ENCODE measurements at places on chromosomes 5 and 9.

DNA sequence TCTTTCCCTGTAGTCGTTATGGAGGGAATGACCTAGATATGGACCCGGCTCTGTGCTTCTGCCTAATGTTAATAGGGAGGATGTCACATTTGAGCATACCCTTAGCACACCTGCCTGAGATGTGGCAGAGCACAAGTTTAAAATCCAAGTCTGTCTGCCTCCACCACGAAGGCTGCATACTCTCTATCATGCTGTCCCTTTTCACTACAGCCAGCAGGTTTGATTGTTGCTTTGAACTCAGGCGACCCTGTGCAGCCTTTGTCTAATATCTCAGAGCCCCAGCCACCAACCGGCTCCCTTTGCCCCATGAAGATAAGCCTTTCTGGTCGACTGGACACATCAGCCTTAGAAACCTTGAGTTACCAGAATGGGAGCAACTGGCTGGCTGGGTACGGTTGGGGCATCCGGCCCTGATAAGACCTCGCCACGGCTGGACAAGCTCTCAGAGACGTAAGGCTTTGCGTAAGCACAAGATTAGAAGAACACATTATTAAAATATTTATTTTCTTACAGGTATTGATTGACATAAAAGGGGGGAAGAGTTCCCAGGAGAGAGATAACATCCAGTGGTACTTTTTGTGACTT lies 222.0 kb upstream of the TRIM32 start:
- no peak for DNase-seq

- no peak for DNase-seq
Measured at GRCh38 chr9:70352356-70352755, 62.1 kb downstream of the KLF9 start.

DNA sequence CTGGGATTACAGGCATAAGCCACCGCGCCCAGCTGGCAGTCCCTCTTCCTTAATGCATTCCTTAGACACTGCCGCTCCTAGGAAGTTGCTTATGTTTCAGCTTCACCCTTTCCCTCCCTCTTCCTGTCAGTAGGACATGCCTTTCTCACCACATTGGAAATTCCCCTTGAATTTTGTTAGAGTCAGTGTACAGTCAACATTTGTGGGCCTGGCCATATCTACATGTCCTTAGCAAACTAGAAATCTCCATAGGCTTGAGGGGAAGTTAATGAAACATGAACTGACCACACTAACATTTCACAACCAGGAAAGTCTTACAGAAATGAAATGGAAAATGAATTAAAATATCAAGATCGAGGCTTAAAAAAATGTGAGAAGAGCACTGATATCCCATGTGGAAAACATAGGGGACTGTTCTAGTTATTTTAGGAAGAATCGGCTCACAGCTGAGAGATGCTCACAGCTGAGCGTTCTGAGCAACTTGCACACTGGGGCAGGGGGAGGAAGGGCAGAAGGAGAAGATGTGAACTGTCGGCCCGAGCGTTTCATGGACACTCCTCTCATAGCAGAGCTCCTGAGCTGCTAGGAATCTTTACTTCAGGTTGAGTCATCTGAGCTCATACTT lies 21.1 kb upstream of the LVRN start:
- DNase-seq = no peak

- no peak for DNase-seq
Measured at GRCh38 chr9:115775659-115776058, 377.9 kb upstream of the PAPPA start.

GRCh38 chr5:22500556-22500955 lies 352.6 kb downstream of the CDH12 start:
- no peak for DNase-seq

GRCh38 chr5:73743161-73743560 lies 117.2 kb downstream of the ARHGEF28 start:
- no peak for DNase-seq

DNA sequence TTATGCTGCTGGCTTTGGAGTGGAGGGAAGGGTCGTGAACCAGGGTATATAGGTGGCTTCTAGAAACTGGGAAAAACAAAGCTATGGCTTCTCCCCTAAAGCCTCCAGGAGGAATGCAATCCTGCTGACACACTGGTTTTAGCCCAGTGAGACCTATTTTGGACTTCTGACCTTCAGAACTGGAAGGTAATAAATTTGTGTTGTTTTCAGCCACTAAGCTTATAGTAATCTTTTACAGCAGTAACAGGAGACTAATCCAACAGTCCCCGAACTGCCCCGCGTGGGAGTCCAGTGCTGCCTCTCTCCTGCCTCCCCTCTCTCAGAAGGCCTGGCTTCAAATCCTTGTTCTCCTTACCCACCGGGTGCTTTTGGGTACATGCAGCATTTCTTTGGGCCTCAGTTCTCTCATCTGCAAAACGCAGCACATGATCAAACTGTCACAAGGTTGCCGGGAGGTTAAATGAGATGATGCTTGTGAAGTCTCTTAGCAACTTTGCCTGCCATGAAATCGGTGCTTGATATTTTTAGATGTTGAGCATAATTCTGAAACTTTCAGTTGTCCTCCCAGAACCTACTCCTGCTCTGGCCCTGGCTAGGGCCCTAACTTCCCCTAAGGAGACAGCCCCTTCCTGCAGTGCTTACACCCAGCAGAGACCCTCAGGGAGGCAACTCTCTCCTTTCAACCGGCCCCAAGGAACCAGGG lies 127.3 kb upstream of the BOD1 start:
- DNase-seq = no peak

GRCh38 chr9:2496934-2497333 lies 124.7 kb upstream of the VLDLR start:
- DNase-seq = no peak

- no peak for DNase-seq
Measured at GRCh38 chr9:121348221-121348620, 21.8 kb downstream of the STOM start.

- no peak for DNase-seq
Measured at GRCh38 chr9:129146441-129146941, 31.6 kb downstream of the IER5L start.

DNA sequence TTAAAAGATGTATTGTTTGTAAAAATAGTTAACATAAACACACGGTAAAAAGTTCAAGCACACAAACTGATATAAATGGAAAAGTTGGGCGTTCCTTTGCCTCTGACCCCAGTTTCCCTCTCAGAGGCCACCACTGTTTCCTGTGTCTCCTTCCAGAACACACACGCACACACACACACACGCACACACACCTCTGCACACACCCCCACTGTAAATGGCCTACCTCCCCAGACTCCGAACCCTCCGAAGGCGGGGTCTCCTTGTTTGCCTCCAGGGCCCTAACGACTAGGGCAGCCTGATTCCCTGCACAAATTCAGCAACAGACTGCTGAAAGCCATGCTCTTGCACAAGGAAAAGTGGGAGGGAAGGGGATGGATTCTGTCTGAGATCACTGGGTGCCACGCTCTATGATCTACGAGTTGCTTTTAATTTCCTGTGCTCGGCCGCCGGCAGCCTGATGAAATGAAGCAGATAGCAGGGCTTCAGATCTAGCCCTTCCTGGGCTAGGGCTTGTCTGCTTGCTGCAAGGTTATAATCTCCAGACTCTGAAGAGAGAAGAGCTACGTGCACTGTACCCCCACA lies 184.0 kb upstream of the IL12B start:
- DNase-seq = no peak

GRCh38 chr9:749716-750115 lies 91.8 kb upstream of the DMRT1 start:
- no peak for DNase-seq

- DNase-seq = peak; percentile 37
Measured at GRCh38 chr9:93576258-93577077, at the start of gene PHF2. Gene PHF2 (plus strand): TSS chr9:93576584. CDS start chr9:93576774, 190 bp downstream.

- peak; percentile 44 for DNase-seq
Measured at GRCh38 chr5:131209506-131210150, 38.9 kb downstream of the LYRM7 start.

DNA sequence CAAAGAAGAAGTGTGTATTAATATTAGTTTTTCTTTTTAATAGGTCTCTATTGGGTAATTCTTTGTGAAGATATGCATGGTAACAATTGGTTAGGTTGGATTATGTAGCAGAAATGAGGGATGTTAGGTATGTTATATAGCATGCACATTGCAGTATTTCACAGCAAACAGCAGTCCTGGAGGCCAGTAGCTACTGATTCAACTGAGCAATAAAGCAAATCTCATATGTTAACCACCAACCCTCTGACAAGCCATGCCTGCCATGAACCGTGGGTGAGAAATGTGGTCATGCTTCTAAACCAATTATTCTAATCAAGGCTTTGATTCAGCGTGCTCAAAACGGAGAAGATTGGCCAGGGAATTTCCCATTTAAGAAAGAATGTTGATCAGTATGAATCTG lies 313.0 kb upstream of the CDH6 start:
- no peak for DNase-seq

GRCh38 chr5:151464101-151464500 lies 16.7 kb downstream of the SLC36A1 start:
- DNase-seq = no peak

- DNase-seq = no peak
Measured at GRCh38 chr9:89405826-89406225, 87.5 kb downstream of the SECISBP2 start.

DNA sequence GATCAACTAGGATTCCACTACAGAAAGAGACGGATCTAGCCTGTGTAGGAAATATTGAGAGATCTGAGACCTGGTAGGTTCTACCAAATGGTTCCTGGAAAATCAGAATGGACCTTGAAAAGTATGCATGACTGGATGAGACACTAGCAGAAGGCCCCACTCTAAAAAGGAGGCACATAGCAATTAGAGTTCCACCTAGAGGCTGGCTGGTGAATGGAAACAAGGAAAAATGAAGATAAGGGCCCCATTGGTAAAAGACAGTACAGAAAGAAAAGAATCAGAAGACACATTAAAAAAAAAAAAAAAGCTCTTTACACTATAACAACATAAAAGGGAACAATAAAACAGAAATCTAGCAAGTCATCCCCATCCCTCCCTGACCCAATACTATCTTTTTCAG lies 518.5 kb downstream of the NR2F1-AS1 start:
- no peak for DNase-seq

DNA sequence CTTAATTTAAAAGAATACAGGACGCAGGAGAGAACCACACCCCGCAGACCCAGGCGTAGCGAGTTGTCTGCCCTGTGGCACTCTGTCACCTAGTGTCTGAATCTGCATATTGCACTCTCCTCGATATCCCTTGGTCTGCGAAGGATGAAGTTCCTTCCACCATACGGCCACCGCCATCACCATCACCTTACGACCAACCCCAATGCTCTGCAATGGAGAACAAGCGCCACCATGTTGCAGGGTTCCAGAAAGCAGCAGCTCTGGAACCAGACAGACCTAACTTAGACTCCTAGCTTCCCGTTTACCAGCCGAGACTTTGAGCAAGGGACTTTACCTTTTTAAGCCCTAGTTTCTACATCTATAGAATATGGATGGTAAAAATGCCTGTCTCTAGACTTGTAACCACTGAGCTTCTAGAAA lies 77.4 kb upstream of the DMRT1 start:
- DNase-seq = peak; percentile 26

DNA sequence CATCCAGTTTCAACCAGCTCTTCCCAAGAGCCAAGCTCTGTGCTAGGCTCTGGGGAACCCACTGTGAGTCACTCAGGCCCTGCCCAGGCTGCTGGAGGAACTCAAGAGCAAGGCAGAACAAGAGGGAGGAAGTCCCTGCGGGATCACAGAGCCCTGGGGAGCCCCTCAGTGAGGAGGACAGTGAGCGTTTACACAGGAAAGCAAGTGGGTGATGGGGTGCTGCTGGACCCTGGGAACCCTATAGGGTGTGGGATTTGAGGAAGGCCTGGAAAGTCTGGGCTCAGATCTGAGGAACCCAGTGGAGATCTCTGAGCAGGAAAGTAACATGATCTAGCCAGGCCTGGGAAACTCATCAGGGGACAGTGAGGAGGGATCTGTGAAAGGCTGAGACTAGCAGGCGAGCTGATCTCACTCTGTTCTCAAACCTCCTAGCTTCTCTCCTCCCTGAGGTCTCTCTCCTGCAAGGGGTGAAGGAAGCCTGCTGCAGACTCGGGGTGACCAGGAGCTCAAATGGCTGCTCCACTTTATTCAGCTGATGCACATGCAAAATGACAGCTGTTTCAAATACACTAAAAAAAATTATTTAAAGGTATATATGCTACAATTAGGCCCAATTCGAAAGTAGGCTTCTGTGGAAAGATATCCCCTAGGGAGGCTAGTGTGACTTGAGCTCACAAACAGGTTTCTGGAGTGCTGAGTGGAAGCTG lies 70.0 kb downstream of the SHB start:
- no peak for DNase-seq

DNA sequence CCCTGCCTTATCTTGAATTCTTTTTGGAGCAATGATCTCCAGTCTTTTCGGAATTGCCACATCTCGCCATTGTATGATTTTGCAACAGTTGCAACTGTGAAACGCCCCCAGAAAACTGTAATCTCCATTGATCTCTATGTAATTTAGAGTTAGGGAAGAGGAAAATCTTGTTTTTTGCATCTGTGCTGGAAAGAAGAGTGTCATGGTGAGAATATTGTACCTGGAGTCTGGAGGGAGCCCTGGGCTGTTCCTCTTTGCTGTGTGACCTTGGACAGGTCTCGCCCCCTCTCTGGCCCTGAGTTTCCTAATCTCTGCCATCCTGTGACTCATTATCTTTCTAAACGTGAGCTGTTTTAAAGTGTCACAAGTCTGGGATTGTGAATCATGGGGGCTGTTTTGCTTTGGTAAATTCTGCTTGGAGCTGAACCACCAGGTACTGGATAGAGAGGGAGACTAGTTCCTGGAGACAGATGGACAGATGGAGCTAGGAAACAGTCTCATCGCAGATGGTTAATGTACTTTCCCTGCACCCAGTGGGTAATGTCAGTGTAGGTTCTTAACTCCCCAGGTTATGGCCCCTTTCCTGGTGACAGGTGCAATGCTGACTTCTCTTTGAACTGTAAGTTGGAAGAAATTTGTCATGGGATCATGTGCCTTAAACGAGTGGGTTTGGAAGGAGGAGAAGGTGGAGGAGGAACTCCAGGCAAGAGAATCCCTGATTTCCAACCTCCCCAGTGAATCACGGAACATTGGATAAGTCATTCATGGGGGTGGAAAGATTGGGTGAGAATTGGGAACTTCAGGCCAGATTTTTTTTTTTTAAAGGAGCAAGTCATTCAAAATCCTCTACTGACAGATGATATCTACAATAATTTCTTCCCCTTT lies 19.6 kb downstream of the PPARGC1B start:
- no peak for DNase-seq

DNA sequence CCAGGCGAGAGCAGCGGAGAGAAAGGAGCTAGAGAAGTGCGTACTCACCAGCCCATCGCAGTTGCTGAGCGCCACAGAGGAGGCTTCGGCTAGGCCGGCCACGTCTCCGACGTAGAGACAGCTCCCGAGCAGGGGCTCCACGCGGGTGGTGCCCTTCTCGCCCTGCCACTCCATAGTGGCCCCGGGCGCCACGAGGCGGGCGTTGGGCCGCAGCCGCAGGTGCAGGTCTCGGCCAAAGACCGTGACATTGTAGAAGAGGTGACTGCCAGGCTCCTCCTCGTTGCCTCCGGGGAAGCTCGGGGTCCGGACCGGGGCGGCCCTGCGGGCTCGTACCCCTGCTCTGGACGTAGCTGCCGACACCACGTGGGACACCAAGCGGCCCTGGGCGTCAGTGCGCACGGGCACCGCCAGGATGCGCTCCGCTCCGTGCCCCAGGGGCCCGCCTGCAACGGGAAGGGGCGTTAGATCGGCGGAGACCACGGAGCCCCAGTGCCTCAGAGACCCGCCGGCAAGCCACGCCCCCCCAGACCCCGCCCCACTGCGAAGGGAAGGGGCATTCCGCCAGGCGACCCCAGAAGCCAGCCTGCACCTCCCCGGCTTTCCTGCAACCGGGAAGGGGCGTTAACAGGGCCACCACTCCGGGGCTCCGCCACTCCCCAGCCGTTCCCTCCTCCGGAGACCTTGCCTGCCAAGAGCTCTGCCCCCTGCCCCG lies 1.4 kb downstream of the ADAMTS2 start:
- DNase-seq = no peak
